Astrocyte (in vitro differentiated cells and primary cell): ENCODE measurements at places on chromosomes 1 and 21.

DNA sequence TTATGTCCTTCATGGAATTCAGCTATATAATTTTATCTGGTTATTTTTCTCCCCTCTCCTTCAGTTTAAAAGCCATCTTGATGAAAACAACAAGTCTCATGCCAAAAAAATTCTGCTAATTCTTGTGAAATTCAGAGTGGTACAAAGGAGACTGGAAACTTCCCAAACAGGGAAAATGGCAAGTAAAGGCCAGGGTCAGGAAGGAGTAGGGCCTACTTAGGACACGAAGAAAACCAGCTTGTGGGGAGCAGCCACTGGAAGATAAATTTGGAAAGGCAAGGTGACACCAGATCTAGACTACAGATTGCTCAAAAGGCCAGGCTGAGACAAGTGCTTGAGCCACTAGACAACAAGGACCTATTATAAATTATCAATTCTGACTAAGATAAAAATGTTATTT lies 6.4 kb downstream of the TSTD1 start:
- no peak for DNase-seq

- no peak for DNase-seq
These were observed 130.9 kb downstream of the GALNT2 start for GRCh38 chr1:230197644-230198567.

DNA sequence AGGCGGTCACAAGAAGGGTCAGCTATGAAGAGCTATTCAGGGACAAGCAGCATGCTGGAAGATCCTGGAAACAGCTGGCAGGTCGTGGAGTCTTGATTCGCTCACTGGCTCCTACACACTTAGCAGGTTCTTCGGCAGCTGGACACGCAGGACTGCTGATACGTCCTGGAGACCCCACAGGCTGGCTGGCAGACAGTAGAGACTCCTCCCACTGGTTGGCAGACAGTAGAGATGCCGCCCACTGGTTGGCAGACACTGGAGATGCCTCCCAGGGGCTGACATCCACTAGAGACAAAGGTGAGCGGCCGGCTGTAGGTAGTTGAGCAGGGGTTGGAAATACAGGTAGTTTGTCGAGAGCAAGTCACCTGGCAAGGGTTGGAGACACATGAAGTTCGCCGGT lies 466 bp downstream of the KRTAP11-1 start:
- no peak for DNase-seq

GRCh38 chr1:184160236-184160635 lies 108.7 kb downstream of the TSEN15 start:
- DNase-seq: peak; percentile 83

DNA sequence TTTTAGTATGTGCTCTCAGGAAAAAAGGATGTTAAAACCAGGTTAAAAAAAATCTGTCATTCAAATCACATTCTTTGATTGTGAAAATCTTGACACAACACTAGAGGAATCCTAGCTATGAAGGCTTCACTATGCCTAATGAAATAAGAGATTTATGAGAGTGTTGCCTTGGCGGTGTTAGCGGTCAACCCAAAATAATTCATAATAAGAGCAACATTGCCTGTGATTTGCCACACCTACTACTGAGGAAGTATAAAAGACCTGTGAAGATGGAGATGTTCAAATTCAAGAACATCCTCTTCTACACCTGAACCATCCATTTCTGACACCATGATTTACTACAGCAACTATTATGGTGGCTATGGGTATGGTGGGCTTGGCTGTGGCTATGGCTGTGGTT lies at the start of gene KRTAP20-1:
KRTAP20-1 (plus strand) TSS at position 301 of the 400 bp plus-strand sequence; CDS start at position 331, 30 bp downstream.
- DNase-seq: no peak
